NCI-H1092 (cell line): ENCODE measurements at places on chromosomes 5 and 9.

- DNase-seq, result no peak
Measured at GRCh38 chr9:90107726-90108655, 503.2 kb downstream of the GADD45G start.

DNA sequence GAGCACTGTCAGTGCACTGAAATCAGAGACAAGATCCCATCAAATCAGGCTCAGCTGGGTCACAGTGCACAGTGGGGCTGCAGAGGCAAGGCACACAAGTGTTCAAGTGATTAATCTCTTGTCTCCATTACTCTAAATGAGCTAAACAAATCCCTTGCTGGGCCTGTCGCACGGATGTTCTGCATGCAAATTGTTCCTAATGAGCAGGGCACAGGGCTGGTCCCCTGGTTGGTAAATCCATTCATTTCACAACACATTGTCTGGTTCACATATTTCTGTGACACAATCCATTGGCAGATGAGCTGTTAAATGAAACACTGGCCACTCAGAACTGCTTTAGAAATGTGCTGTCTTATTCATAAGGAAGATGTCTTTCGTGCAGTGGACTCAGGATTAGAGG lies 167.9 kb upstream of the BRINP1 start:
- DNase-seq, result no peak

DNA sequence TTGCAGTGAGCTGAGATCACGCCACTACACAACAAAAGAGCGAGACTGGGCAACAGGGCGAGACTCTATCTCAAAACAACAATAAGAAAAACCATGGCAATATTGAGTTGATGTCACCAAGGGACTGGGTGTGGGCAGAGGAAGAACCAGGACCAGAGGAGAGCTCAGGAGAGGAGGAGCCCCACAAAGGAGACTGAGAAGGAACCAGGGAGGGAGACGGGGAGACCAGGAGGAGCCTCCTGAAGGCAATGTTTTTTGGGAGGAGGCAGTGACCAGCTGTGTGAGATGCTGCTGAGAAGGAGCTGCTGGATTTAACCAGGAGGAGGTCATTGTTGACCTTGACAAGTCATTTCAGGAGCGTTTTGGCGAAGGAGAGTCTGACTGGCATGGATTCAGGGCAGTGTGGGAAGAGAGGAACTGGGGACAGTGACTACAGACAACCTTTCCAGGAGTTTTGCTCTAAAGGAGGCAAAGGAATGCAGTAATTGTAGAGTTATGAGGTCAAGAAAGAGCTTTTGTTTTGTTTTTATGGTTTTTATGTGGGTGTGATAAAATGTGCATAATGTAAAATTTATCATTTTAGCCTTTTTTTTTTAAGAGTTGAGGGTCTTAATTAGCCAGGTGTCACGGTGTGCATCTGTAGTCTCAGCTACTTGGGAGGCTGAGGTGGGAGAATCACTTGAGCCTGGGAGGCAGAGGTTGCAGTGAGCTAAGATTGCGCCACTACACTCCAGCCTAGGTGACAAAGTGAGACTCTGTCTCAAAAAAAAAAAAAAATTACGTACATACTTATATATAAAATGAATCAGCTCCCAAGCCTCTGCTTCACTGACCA lies 17.9 kb downstream of the TRUB2 start:
- no peak for DNase-seq

DNA sequence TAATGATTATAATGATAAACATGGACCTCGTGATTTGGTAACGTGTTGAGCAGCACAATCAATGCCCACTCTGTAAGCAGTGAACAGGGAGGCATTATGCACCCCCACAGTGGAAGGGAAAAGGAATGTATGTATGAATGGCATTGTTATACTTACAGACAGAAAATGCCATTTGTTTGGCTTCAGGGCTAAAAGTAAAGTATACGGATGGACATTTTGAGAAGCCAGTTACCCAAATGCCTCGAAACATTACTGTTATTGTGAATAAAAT lies 260.2 kb upstream of the PPP1R2B start:
- DNase-seq, result no peak

DNA sequence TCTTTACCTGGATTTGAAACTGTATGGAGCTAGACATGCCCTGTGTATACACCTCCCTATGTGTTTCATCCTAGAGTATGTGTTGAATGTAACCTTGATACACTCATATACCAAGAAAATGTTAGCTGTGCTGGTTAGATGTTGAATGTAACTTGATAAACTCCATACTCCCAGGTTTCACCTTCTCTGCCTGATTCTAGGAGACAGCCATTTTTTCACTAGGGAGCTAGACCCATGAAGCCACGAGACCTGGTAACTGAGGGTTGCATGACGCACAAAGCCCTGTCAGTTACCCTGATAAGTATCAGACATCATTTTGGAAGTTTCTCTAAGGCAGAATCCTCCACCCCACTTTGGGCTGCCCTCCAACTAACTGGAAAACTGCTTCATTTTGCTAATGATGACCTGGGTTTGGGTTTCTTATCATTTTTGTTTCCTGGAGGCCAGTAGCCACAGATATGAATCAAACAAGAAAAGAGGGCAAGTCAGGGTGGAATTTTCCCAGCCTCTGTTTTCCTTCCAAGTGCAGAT lies 478.5 kb upstream of the KIF2A start:
- DNase-seq, result no peak
